ENCODE measurements at places on chromosomes 12 and 14. TPM values are rescaled to one million over a fixed set of nuclear protein-coding genes. Genes with fewer than 3 reads are reported as not detected.

Gene CCDC198
- total RNA-seq: not detected

Gene LRRC9
- total RNA-seq: not detected

Gene FOXA1
- not detected for total RNA-seq

Gene PPP4R4
- total RNA-seq: 0.93 TPM

Gene CCDC38
- total RNA-seq: not detected

Gene C12orf54
- 0.65 TPM for total RNA-seq

Gene KNTC1
- 11.1 TPM for total RNA-seq

Gene KRT7
- total RNA-seq: 8.7 TPM

Gene AMN
- 0.16 TPM for total RNA-seq

Gene PHETA1
- total RNA-seq: 13.5 TPM

Gene TAS2R31
- 5.3 TPM for total RNA-seq

Gene LRRC43
- total RNA-seq: not detected

Gene ERBB3
- total RNA-seq: 3.2 TPM

Gene TUNAR
- total RNA-seq: not detected

Gene PTGER2
- 4.3 TPM for total RNA-seq

Measured in aorta (tissue), 5 donors.